ENCODE measurements at places on chromosomes 2 and 18. TPM values are rescaled to one million over a fixed set of nuclear protein-coding genes. Genes with fewer than 3 reads are reported as not detected.

The TUBA3E gene
- not detected for total RNA-seq

The TGFA gene
- total RNA-seq = 87.7 TPM

The ANKRD30BL gene
- not detected for total RNA-seq

The TTR gene
- total RNA-seq = not detected

The LIMS4 gene
- total RNA-seq = 1.0 TPM

The SLC20A1 gene
- 209 TPM for total RNA-seq

The MBP gene
- 26.6 TPM for total RNA-seq

The SFT2D3 gene
- total RNA-seq = 2.4 TPM

The STPG4 gene
- total RNA-seq = 0.07 TPM

The TEKT4 gene
- total RNA-seq = not detected

The ELOA2 gene
- total RNA-seq = not detected

The SERPINB10 gene
- total RNA-seq = 2.3 TPM

All from foreskin keratinocyte (primary cell).